ENCODE measurements at places on chromosomes 3 and 15. TPM values are rescaled to one million over a fixed set of nuclear protein-coding genes. Genes with fewer than 3 reads are reported as not detected.
A peak's percentile ranks its signal among the peaks of the same experiment; 100 is the strongest.

The GOLGA8G gene
- total RNA-seq: not detected

The SMCO1 gene
- 42.3 TPM for total RNA-seq

The THAP10 gene
- 6.3 TPM for total RNA-seq

The APOD gene
- 93.2 TPM for total RNA-seq

The FETUB gene
- total RNA-seq: not detected

The SLC22A14 gene
- not detected for total RNA-seq

The PLSCR4 gene
- total RNA-seq: 22.9 TPM

The GOLGA6D gene
- total RNA-seq: not detected

GRCh38 chr3:66450390-66451022 lies 50.3 kb downstream of the LRIG1 start:
- H3K36me3 ChIP-seq: peaks cover 5% of the 10 kb centered on the region
- H3K27me3 ChIP-seq: no peaks in the 10 kb centered on the region
- H3K27ac ChIP-seq: peak overlapping the region; percentile 76
- H3K4me1 ChIP-seq: no peaks in the 10 kb centered on the region
- H3K4me3 ChIP-seq: no peak overlapping the region

- H3K36me3 ChIP-seq: no peaks in the 10 kb centered on the region
- H3K27ac ChIP-seq: no peak overlapping the region
- H3K4me1 ChIP-seq: no peaks in the 10 kb centered on the region
- no peak overlapping the region for H3K4me3 ChIP-seq
- no peaks in the 10 kb centered on the region for H3K27me3 ChIP-seq
These were observed 69.1 kb downstream of the PEX5L start for GRCh38 chr3:179967622-179968021.

DNA sequence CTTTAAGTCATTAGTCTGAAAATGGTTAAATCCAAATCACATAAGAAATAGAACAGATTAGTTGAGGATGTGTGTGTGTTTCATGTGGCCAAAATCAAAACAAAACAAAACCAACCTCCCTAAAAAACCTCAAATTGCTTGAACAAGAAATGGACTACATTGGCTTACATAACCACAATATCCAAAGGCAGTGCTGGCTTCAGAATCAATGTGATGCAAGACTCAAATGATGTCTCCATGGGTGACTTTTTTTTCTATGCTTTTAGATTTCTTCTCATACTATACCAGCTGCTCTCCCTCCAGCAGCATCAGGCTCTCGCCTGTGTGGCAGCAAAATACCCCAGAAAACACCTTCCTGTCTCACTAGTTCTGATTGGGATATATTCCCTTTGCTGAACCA lies 36.0 kb upstream of the CMTM8 start:
- H3K27me3 ChIP-seq: no peaks in the 10 kb centered on the region
- no peak overlapping the region for H3K4me3 ChIP-seq
- no peaks in the 10 kb centered on the region for H3K36me3 ChIP-seq
- DNase-seq: no peak
- H3K27ac ChIP-seq: no peak overlapping the region

- H3K27me3 ChIP-seq: no peaks in the 10 kb centered on the region
- H3K4me1 ChIP-seq: peaks cover 18% of the 10 kb centered on the region
- no peak for DNase-seq
- H3K36me3 ChIP-seq: no peaks in the 10 kb centered on the region
These were observed 611 bp upstream of the FANCI start for GRCh38 chr15:89243046-89243690.

DNA sequence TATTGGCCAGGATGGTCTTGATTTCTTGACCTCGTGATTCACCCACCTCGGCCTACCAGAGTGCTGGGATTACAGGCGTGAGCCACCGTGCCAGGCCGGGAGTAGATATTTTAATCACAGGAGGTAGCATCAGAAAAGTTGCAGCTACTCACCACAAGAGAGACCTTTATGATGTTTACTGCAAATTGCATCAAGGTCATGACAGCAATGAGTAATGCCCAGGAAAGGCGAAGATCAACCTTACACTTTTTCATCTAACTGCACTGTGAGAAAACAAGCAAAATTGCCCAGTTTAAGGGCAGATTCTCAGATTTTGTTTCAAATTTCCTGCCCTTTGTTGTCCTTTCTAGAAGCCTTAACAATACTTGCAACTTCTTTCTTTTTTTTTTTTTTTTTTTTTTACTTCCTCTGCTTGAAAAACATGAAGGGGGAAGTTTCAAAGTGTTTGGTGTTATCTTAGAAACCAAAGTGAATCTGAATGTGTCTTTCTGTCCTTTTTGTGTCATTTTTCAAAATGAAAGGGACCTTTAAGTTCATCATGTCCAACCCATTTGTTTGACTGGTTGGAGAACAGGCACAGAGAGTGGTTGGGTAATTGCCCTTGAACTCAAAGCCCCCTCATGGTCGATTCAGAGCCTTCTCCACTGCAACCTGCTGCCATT lies 25.0 kb downstream of the TGFBR2 start:
- peak overlapping the region; percentile 64 for H3K27ac ChIP-seq
- DNase-seq: no peak
- H3K4me3 ChIP-seq: no peak overlapping the region
- peaks cover 3% of the 10 kb centered on the region for H3K36me3 ChIP-seq
- peaks cover 100% of the 10 kb centered on the region for H3K4me1 ChIP-seq
- no peaks in the 10 kb centered on the region for H3K27me3 ChIP-seq

GRCh38 chr3:51686512-51687215 lies 15.6 kb downstream of the TEX264 start:
- no peak overlapping the region for H3K4me3 ChIP-seq
- H3K27me3 ChIP-seq: no peaks in the 10 kb centered on the region
- peak overlapping the region; percentile 84 for H3K27ac ChIP-seq
- DNase-seq: no peak
- no peaks in the 10 kb centered on the region for H3K4me1 ChIP-seq

- DNase-seq: peak; percentile 90
- no peaks in the 10 kb centered on the region for H3K27me3 ChIP-seq
- H3K4me1 ChIP-seq: no peaks in the 10 kb centered on the region
- H3K4me3 ChIP-seq: peak overlapping the region; percentile 46
These were observed 1.4 kb downstream of the FES start for GRCh38 chr15:90885432-90886290.

DNA sequence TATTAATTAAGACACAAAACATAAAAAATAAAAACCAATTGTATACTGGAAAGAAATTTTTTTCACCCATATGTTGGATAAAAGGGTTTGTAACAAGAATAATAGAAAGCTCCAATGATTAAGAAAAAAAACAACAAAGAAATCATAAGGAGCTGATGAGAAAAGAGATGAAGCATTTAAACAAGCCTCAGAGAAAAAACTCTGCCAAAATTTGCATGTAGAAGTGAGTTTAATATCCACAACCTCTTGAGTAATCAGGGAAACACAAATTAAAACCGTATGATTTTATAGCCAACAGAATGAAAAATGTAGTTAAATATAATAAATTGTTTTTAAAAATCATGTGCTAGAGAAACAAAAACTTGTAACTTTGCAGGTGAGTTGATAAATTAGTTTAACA lies 192.9 kb downstream of the BCHE start:
- no peaks in the 10 kb centered on the region for H3K36me3 ChIP-seq
- H3K27me3 ChIP-seq: no peaks in the 10 kb centered on the region
- DNase-seq: no peak
- H3K27ac ChIP-seq: no peak overlapping the region

DNA sequence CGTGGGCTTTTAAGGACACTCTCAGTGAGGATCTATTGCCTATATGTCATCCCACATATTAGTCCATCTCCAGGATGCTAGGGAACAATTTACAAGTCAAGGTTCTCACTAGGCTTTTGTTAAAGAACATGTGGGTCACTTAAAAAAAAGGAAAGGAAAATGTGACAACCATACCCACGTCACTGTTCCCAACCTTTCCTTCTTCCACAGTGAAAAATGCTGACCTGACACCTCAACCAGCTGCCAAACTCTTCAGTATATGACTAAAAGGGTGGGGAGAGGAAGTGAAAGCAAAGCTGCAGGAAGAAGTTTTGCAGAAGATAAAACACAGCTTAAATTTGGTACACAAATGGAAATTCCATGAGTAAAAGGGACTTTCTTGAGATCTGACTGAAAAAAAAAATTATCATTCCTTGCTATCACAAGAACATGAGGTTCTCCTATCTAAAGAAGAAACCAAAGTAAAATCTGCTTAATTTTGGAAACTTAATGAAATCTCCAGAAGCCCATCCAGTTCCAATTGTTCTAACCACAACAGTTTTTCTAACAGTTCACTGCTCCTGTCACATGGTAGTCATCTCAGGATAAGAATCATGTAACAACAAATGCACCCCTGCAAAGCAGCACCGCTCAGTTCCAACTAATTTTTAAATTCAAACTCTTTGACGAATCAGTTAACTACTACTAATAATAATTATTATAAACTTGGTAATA lies 117.0 kb upstream of the TSPAN3 start:
- H3K4me3 ChIP-seq: no peak overlapping the region
- no peaks in the 10 kb centered on the region for H3K36me3 ChIP-seq
- no peaks in the 10 kb centered on the region for H3K4me1 ChIP-seq
- H3K27me3 ChIP-seq: no peaks in the 10 kb centered on the region

- peaks cover 26% of the 10 kb centered on the region for H3K36me3 ChIP-seq
- peak overlapping the region; percentile 83 for H3K27ac ChIP-seq
- H3K4me3 ChIP-seq: peak overlapping the region; percentile 65
- H3K27me3 ChIP-seq: no peaks in the 10 kb centered on the region
- no peak for DNase-seq
- H3K4me1 ChIP-seq: peaks cover 17% of the 10 kb centered on the region
These were observed 662 bp downstream of the UBL7 start for GRCh38 chr15:74460298-74460697.

- DNase-seq: no peak
- H3K27me3 ChIP-seq: no peaks in the 10 kb centered on the region
- no peak overlapping the region for H3K27ac ChIP-seq
- H3K4me1 ChIP-seq: no peaks in the 10 kb centered on the region
- no peak overlapping the region for H3K4me3 ChIP-seq
These were observed 156.0 kb downstream of the EDEM1 start for GRCh38 chr3:5343459-5343858.

- DNase-seq: peak; percentile 70
- H3K27ac ChIP-seq: no peak overlapping the region
- H3K4me1 ChIP-seq: no peaks in the 10 kb centered on the region
- H3K36me3 ChIP-seq: no peaks in the 10 kb centered on the region
These were observed 24.6 kb upstream of the CORO2B start for GRCh38 chr15:68553994-68554720.

- no peak for DNase-seq
- peak overlapping the region; percentile 49 for H3K27ac ChIP-seq
- no peaks in the 10 kb centered on the region for H3K27me3 ChIP-seq
- H3K36me3 ChIP-seq: no peaks in the 10 kb centered on the region
- no peak overlapping the region for H3K4me3 ChIP-seq
- H3K4me1 ChIP-seq: no peaks in the 10 kb centered on the region
These were observed 107.8 kb downstream of the MBNL1 start for GRCh38 chr3:152376351-152377183.

Data from right atrium auricular region (tissue), 2 donors.